ENCODE measurements at places on chromosomes 16 and 17.

- DNase-seq = no peak
Measured at GRCh38 chr16:49049191-49049590, 232.4 kb downstream of the CBLN1 start.

- DNase-seq = no peak
Measured at GRCh38 chr16:31385680-31386079, 7.5 kb upstream of the ITGAD start.

DNA sequence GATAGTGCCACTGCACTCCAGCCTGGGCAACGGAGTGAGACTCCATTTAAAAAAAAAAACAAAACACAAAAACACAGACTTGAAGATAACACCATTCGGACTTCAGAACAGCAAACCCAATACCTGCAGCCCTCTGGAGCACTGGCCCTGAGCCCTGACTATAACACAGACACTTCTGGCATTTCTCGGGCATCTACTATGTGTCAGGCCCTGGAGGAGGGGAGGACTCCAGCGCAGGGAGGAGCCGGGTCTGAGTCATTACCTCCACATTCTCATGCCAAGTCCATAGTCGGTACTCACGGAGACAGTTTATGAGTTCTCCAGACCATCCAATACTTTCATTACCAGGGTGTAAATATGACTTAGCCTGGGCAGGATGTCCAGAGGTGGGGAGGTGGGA is 48.8 kb downstream of the PITPNM3 start:
- no peak for DNase-seq

GRCh38 chr16:4389051-4389955 is 17.7 kb downstream of the VASN start:
- no peak for DNase-seq

- DNase-seq = no peak
Measured at GRCh38 chr17:81930142-81931125, 2.9 kb upstream of the MAFG start.

- DNase-seq = no peak
Measured at GRCh38 chr17:32769846-32770245, 107.1 kb downstream of the MYO1D start.

DNA sequence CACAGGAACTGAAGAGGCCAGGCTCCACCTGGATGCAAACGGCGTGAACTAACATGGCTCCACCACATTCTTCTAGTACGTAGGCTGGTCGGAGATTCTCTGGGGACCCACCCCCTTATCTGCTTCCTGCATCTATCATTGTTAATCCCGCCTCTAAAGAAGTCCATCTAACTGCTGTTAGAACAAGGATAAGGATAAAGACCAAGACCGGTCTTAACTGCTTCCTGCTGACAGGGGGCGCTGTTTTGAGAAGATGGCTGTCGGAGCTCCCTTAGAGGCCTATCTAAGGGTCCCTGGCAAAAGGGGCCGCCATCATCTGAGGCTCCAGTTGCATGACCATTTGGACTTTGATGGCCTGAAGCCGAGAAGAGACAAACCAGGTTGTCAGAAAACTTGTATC is 25.8 kb upstream of the TNFSF12 start:
- DNase-seq = peak; percentile 63

DNA sequence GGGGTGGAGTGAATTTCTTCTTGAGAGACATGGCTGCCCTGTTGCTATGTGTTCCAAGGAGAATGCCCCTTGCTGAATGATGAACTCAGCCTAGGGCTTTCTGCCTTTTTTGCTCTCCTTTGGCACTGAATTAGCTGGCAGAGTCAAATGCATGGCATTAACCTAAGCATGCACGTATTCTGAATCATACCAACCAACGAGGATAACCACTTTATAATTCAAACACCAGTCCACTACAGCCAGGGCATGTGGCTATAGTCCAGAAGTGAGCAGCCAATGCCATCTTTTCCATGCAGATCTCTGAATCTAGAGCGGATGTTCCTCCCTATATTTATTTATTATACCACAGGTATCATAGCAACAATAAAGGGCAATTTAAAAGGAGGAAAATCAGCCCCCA is 15.7 kb downstream of the TMIGD1 start:
- no peak for DNase-seq

DNA sequence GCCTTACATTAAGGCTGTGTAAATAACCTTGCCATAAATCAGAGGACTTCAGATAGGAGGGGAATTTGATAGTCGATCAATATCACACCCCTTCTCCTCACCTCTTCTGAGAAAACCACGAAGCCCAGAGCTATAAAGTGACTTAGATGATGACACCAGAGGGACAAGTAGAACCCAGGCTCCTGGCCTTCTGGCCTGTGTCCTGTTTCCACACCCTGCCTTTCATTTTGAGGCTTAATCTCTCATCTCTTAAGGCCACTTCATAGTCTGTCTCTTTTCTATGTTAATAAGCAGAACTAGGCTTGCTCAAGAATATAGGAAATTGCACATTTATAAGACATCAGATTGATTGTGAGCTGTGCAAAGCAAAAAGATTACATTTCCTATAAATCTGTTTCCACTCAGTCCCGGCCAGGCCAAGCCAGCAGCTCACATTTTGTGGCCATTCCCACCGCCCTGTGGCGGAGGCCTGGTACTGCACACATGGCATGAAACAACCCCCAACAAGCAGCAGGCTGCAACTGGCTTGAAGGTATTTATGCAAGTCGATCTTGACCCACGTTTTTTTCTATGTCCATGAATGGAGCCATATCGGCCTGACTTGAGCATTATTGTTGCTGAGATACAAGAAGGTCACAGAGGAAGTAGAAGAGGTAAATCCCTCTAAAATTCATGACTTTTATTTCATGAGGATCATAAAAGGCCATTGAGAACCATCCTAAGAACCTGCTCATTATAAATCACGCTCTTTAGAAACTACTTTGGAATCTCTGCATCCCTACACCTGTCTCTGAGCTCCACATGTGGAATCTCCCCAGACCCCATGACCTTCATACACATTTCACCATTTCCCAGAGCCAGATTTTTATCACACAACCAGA is 93.7 kb downstream of the PMP22 start:
- DNase-seq = peak; percentile 56

- no peak for DNase-seq
Measured at GRCh38 chr16:13829697-13830299, 90.2 kb upstream of the ERCC4 start.

GRCh38 chr16:56192986-56193945 is 2.0 kb downstream of the GNAO1 start:
- no peak for DNase-seq

GRCh38 chr17:41937970-41938954 is 7.8 kb downstream of the ODAD4 start:
- peak; percentile 98 for DNase-seq

DNA sequence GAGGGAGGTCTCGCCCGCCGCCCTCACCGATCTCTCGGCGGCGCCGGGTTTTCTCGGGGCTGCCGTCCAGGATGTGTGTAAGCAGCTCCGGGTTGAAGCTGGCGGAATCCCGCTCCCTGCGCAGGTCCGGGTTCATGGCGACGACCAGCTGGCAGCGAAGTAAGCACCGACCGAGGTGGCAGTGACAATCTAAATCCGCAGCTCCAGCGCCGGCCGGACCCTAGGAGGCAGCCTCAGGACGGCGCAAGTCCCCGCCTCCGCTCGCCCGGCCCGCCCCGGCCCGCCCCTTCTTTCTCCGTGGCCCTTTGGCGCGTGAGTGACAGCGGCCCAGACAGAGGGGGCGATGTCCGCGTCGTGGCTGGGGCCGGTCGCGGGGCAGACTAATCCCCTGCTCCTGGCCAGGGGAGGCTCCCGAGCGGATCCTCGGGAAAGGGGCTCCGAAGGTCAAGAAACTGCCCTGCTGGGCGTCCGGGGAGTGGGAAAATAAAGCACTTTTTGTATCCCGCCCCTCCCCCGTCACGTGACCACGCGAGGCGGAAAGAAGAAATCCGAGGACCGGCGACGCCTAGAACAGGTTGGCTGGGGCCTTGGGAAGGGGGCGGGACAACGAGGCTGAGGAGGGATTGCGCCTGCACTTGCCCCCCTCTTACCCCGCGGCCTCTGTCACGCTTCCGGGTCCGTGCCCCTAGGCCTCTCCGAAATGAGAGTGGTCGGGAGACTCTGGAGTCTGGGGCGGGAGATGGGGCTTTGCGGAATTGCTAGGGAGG is at the start of the genes ACOX1 and TEN1:
ACOX1 (minus strand) TSS at position 229 of the 767 bp plus-strand sequence; CDS start at position 136, 93 bp downstream.
TEN1 (plus strand) TSS at position 303 of the 767 bp plus-strand sequence. CDS start 6,953 bp downstream, outside the sequence.
- DNase-seq = peak; percentile 96

DNA sequence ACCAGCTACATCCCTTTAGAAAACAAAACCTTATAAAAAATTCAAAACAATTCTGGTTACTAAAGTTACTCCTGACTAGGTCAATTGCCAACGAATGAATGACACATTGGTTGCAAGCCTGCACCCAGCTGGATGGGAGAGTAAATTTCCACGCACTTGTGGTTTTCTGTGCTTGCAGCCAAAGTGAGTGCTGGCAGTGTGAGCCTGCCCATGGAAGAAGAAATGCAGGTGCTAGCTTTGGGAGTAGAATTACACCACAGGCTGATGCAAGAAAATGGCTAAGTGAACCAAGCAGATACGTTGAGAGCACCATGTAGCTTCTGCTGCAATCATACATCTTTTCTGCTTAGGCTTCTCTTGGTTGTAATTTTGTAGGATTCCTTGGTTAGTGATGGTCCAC is 74.6 kb downstream of the SYCE1L start:
- DNase-seq = no peak

GRCh38 chr17:42751628-42752027 is 6.8 kb upstream of the EZH1 start:
- peak; percentile 36 for DNase-seq

DNA sequence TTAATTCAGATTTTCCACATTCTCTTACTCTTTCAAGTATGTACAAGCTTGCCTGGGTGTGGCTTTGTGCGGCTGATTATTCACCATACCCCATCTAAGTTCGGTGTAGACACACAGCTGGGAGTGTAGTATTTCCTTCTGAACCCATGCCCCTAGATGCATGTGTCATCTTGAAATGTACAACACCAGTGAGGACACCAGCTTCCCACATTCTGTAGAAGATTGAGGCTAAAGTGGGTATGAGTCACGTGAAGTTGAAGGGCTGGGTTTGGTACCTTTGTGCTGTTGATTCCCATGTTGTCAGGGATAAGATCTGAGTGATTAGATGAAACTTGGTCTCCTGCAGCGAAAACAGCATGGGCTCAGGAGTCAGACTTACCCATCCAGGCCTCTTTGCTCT is 14.6 kb upstream of the DHX8 start:
- no peak for DNase-seq

DNA sequence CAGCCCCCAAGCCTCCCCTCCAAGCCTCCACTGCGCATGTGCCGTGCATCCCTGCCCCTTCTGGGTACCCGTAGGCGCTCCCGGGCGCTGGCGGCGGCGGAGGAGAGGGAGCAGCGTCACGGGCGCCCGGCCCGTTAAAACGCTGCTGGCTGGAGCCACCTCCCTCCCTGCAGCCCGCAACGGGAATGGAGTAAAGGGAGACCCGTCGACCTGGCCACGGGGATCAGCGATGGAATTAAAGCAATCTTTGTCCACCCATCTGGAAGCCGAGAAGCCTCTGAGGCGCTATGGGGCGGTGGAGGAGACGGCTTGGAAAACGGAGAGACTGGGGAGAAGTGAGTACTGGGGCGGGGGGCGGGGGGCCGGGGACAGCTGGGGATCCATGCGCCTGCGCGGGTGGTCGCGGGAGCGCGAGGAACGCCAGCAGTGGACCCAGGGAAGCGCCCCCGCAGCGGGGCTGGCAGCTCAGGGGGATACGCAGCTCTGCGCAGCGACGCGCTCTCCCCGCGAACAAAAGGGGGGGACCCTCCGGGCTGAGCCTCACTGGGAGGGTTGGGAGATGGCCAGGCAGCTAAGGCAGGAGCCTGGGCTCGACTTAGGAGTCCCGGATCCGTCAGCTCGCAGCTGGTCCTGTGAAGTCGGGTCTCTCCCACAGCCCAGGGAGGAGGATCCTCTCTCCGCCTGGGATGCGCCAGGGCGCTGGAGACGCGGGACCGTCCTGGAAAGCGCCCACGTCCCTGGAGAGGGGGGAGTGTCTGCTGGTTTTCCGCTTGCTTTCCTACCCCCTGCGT is at the start of gene BMERB1:
BMERB1 (plus strand) TSS at position 164 of the 791 bp plus-strand sequence; CDS start at position 230, 66 bp downstream.
- peak; percentile 59 for DNase-seq

GRCh38 chr17:71601894-71602504 is 518.8 kb upstream of the SOX9 start:
- DNase-seq = no peak

DNA sequence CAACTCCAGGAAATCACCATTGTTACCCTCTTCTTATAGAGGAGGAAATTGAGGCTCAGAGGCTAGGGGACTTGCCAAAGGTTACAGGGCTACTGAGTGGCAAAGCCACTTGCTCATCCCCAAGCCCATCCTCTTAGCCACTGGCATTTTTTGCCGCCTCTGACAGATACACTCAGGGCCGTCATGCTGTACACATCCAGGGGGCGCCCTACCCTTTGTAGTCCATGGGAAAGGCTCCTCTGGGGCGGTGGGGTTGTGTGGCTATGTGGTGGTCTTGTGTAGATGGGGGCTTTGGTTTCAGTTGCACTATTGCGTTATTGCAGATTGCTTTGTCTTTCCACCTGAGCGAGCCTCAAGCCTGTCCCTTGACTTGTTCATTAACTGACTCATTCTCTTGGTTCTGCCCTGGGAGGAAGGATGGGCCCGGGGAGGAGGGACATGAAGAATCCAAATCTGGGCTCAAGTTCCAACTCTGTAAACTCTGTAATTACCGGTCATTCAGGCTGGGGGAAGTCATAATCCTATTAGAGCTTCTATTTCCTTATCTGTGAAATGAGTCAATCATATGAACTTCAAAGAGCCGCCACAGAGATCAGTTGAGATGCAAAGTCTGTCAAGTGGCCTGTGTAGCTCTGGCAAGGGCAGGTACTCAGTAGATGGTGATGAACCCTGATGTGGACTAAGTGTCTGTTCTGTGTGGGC is 2.8 kb downstream of the NOS2 start:
- no peak for DNase-seq

GRCh38 chr16:56643080-56643778 is 4.8 kb downstream of the MT1A start:
- peak; percentile 61 for DNase-seq

DNA sequence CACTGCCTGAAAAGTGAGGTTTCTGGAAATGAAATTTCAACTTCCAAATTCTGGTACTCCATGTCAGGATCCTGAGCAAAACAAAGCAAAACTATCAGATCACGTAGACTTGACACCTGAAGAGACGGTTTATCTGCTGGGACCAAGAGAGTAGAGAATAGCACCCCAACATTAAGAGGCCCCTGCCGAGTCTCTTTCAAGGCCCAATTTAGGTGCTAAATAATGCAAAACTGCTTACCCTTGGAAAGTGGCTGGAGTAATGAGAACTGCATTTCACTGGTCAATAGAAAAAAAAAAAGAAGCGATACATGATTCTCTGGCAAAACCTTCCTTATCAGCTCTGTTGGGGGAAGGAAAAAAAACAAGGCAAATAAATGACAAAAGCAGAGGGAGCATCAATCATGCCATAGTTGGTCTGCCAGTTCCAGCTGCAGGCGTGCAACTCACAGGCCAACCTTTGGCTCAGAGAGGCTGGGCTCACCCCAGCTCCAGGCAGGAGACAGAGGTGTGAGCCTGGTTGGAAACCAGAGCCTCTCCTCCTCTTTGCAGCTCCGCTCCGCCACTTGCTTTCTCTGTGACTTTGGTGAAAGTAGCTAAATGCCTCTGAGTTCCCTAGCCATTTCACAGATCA is 595.2 kb downstream of the TOX3 start:
- DNase-seq = no peak

GRCh38 chr16:68739964-68740627 is 3.0 kb downstream of the CDH1 start:
- peak; percentile 53 for DNase-seq

GRCh38 chr16:23941963-23942564 is 106.3 kb downstream of the PRKCB start:
- no peak for DNase-seq

All from hematopoietic multipotent progenitor cell treated with erythropoietin and hydrocortisone succinate and interleukin-3 and kit ligand, for 8 days (in vitro differentiated cells).